ENCODE measurements at places on chromosomes 1 and 21. TPM values are rescaled to one million over a fixed set of nuclear protein-coding genes. Genes with fewer than 3 reads are reported as not detected.

The CA6 gene
- polyA plus RNA-seq, result not detected

The CD101 gene
- polyA plus RNA-seq, result 0.29 TPM

The FMO5 gene
- 0.75 TPM for polyA plus RNA-seq

The MMP23B gene
- polyA plus RNA-seq, result 11.3 TPM

The DIO1 gene
- not detected for polyA plus RNA-seq

The GSTM5 gene
- not detected for polyA plus RNA-seq

The KAZN gene
- 17.5 TPM for polyA plus RNA-seq

The DIRAS3 gene
- polyA plus RNA-seq, result 12.3 TPM

The CACNA1S gene
- polyA plus RNA-seq, result not detected

The C1orf105 gene
- 21.5 TPM for polyA plus RNA-seq

The RAB3GAP2 gene
- polyA plus RNA-seq, result 17.6 TPM

The DESI2 gene
- polyA plus RNA-seq, result 32.7 TPM

All from cardiac muscle cell (in vitro differentiated cells and primary cell).